ENCODE measurements at places on chromosomes 7 and 10.

- no peak for DNase-seq
Observed at GRCh38 chr7:98565103-98565502, 52.0 kb upstream of the NPTX2 start.

DNA sequence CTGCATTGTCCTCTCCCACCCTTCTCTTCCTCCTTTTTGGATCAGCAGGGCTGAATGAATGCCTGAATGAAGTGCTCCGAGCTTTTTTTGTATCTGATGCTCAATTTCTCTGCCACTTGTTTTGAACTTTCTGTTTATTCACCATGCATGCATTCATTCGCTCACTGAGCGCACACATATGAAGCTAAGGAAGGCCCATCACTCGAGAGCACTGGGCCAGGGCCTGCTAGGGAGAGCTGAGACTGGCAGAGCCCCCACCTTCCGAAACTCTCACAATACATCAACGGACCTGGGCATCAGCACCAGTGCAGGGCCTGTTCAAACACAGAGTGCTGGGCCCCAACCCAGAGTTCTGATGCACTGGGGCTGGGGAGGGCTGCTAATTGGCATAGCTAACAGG lies 45.7 kb downstream of the RPS24 start:
- DNase-seq: no peak

- DNase-seq: no peak
Observed at GRCh38 chr7:103093429-103093828, 18.5 kb downstream of the ARMC10 start.

GRCh38 chr10:73609116-73609515 lies 18.0 kb upstream of the USP54 start:
- DNase-seq: no peak
